ENCODE measurements at places on chromosomes 2 and 18.
A peak's percentile ranks its signal among the peaks of the same experiment; 100 is the strongest.

DNA sequence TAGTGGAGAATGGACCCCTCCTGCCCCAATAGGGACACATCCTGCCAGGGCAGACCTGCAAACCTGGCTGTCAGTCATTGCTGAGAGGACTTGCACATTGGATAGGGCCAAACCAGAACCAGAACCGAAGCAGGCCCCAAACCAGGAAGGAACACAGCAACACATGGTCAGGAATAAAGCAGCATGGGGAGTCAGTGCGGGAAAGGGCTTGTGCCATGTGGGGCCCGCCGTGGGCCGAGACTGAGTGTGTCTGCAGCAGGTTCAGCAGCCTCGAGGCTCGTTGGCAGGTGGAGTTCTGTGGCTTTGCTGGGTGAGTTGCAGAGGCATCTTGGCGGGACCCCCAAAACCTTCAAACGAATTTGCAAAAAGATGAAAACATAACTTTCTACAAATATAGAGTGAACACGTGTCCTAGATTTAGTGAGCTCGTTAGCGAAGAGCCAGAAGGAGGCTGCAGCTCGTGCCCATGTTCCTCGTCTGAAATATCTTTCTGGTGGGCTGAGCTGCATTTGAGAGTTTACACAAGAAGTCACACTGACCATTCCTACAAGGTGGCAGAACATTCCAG, 44.9 kb upstream of the LDLRAD4 start:
- no peak for DNase-seq

DNA sequence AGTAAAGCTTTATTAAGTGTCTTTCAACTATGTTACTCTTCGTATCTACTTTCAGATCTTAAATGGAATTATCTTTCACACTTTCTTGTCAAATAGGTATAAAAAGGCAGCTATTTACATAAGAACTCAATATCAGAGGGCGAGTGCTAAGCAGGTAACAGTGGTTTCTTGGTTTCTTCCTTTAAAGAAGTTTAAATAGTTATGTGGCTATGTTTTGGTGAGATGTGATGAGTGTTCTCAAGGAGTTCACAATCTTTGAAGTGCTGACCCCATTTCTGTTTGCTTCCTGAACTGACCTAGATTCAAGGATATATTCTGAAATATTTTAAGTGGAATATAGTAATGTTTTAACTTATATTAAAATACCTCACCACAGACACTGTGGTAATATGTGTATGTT, 161.9 kb downstream of the DPP4 start:
- no peak for DNase-seq

DNA sequence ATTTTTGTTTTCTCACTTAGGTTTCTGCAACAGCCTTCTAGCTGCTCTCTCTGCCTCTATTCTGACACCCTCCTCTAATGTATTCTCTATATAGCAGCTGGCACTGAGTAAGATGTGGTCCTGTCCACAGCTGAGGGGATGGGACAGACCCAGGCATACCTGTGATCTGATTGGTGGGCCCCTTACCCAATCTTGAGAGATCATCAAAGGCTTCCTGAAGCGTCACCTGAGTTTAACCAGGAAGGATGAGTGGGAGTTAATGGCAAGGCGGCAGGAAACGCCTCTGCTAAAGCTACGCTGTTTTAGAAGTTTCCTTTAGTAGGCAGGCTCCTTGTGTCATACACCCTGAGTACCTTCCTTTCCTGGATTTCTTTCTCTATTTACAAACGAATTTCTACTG, 5.7 kb upstream of the TET3 start:
- DNase-seq, result no peak

DNA sequence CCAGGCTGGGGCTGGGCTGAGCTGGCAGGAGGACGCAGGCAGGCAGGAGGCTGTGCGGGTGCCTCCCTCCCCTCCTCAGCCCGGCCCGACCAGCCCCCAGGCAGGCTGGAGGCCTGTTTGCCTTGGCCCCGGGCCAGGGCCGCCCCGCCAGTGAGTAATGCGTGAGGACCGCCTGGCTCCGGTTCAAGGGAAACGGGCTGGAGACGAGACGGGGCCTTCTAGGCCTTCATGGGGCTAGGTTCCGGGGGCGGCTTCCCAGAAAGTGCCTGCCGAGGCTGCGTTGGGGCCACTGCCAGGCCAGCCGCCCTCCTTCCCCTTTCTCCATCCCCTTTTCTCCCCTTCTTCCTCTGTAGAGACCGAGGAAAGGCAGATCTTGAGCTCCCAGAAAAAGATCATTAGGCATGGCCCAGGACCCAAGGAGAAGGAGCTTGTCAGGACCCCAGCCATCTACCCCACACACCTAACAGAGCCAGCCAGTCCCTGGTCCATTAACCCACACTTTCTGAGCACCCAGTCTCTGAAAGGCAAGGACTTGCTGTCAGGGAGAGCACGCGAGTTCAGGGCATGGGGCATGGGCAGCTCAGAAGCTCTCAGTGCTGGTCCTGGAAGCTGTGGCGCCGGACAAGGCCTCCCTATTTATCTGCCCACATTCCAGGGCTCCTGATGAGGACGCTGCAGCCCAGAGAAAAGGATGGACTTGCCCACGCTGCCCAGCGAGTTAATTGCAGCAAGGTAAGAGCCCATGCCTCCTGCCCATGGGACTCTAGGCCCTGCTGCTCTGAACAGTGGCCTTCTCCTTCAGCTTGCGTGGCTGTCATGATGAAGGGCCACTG, 48.5 kb downstream of the SMAD7 start:
- DNase-seq, result peak; percentile 80

GRCh38 chr18:24919181-24919797, 432.7 kb downstream of the ZNF521 start:
- DNase-seq, result no peak

- DNase-seq, result no peak
These were observed 20.8 kb upstream of the SOS1 start for GRCh38 chr2:39141334-39142271.

GRCh38 chr2:181197140-181197760, 216.8 kb downstream of the UBE2E3 start:
- no peak for DNase-seq

GRCh38 chr2:80852079-80852807, 547.7 kb upstream of the LRRTM1 start:
- DNase-seq, result no peak

GRCh38 chr2:157470321-157470720, 26.4 kb upstream of the CYTIP start:
- DNase-seq, result no peak

DNA sequence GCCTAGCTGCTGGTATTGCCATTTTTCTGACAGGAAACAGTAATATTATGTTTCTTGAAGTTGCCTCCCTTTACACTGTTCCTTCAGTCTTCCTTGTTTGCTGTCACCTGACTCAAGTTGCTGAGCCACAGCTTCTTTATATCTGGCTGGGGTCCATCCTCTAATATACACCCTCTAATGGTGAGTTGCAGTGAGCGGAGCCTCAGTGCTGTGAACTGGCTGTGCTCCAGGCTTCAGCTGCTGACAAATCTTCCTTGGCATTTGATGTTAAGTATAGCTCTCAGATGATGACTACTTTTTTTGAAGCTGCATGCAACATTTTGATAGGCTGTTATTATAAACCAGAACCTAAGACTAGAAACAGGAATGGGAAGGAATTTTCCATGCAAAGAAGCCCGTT, 366.7 kb downstream of the NUP35 start:
- peak; percentile 2 for DNase-seq

DNA sequence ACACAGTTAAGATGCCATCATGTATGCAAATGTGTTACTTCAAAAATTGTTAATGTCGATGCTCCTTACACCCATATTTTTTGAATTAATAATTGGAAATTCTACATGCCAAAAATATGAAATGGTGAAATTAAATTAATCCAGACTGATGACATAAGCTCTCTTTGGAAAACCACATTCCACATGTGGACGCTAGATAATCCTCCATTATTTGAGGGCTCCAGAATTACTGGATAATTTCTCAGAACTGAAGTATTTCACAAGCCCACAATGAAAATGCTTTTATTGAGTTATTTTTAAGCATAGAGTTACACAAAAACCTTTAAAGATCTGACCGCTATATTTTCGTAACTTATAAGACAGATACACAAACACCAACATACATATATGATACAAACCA, 47.8 kb downstream of the FARSB start:
- no peak for DNase-seq

DNA sequence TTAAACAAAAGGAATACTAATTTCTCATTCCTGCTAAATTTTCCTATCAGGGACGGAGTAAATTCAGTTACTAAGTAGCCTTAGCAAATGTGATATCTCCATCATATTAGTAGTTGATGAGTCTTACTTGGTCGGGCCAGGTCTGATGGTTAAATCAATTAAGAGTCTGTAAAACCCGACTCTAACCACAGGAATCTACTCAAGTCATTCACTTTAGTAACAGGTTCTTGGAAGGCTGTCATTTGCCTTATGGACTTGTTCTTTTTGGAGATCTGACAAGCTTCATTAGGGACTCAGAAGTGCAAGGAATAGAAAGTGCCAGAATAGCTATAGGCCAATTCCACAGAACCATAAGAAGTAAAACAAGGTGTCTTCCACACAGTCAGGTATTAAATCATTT, 119.0 kb downstream of the GCA start:
- no peak for DNase-seq

DNA sequence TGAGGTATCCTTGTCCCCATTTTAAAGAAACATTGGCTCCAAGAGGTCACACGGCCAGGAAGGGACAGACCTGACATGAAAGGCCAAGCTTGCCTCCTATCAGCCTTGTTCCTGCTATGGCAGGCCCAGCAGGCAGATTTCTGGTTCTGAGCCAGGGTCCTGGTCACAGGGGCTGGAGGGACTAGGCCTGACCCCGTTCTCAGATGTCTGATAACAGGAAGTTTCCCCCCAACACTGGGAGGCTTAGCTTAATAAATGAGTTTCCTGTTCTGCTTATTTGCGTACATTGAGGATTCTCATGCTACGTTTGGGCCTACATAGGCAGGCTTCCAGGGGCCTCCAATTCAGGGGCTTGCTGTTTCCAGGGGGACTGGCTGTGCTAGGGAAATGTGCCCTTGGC, 107.8 kb upstream of the LTBP1 start:
- no peak for DNase-seq

- no peak for DNase-seq
These were observed 43.6 kb downstream of the ADD2 start for GRCh38 chr2:70724366-70724765.

DNA sequence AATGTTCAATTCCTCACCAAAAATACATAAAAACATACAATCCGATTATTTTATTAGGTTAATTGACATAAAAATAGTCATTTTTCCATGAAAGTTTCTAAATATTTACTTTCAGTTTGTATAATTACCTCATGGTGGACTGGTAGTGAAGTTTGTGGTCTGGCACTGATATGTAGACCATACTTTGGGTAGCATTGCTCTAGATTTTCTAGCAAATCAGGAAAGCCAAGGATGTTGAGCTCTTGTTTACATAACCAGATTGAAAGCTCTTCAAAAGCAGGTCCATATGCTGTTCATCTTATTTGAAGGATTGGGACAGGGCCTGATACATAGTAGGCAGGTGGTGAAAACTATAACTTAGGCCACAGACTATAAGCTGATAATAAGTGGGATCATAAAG, 61.8 kb downstream of the COMMD1 start:
- DNase-seq, result no peak

DNA sequence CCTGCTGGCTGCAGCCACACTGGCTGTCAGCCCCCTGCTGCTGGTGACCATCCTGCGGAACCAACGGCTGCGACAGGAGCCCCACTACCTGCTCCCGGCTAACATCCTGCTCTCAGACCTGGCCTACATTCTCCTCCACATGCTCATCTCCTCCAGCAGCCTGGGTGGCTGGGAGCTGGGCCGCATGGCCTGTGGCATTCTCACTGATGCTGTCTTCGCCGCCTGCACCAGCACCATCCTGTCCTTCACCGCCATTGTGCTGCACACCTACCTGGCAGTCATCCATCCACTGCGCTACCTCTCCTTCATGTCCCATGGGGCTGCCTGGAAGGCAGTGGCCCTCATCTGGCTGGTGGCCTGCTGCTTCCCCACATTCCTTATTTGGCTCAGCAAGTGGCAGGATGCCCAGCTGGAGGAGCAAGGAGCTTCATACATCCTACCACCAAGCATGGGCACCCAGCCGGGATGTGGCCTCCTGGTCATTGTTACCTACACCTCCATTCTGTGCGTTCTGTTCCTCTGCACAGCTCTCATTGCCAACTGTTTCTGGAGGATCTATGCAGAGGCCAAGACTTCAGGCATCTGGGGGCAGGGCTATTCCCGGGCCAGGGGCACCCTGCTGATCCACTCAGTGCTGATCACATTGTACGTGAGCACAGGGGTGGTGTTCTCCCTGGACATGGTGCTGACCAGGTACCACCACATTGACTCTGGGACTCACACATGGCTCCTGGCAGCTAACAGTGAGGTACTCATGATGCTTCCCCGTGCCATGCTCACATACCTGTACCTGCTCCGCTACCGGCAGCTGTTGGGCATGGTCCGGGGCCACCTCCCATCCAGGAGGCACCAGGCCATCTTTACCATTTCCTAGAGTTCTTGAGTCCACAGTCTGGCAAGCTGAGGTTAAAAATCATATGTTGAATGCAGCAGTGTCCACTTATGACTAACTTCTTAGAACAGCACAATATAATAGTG, 741 bp downstream of the GPR148 start:
- no peak for DNase-seq

DNA sequence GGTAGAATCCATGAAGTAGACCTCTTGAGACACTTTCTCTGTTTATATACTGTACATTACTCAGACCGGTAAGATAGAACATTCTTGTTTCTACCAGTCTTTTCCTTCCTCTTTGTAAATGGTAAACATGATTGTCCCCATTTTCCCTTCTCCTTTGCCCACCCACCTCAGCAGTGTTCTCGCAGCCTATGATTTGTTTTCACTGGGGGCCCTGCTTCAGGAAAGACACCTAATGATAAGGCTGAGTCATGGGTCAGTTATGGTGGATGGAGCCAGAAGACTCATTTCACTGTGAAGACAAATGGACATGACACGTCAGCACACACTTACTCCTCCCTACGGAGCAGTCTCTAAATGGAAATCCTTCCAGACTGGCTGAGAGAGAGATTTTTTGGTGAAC, 23.7 kb downstream of the CENPO start:
- no peak for DNase-seq

DNA sequence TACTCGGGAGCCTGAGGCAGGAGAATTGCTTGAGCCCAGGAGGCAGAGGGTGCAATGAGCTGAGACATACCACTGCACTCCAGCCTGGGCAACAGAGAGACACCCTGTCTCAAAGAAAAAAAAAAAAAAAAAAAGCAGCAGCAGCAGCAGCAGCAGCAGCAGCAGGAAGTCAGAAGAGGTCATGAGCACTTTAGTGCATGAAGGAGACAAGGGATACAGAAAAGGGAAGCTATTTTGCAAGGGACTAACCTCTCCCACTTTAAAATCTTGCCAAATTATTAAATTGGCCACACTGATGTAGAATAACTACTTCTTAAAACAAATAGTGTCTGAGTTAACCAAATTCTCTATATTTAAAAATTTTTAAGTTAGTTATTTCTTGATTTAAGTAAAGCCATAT, 113.4 kb upstream of the PDE1A start:
- no peak for DNase-seq

GRCh38 chr18:37207343-37207742, 358.3 kb downstream of the CELF4 start:
- no peak for DNase-seq

- DNase-seq, result no peak
These were observed 179.5 kb downstream of the NAPG start for GRCh38 chr18:10705291-10705690.

- DNase-seq, result no peak
These were observed 930 bp downstream of the IL1B start for GRCh38 chr2:112835536-112836162.
